ENCODE measurements at places on chromosomes 3 and 15. TPM values are rescaled to one million over a fixed set of nuclear protein-coding genes. Genes with fewer than 3 reads are reported as not detected.

GRCh38 chr15:58444056-58444455 lies 12.3 kb downstream of the LIPC start:
- H3K27ac ChIP-seq, result peak overlapping the region; percentile 93
- H3K4me1 ChIP-seq, result peaks cover 22% of the 10 kb centered on the region
- H3K4me3 ChIP-seq, result no peak overlapping the region

GRCh38 chr15:29040370-29040751 lies 154.6 kb downstream of the APBA2 start:
- H3K27me3 ChIP-seq, result no peaks in the 10 kb centered on the region
- H3K4me1 ChIP-seq, result no peaks in the 10 kb centered on the region
- no peak overlapping the region for H3K4me3 ChIP-seq
- DNase-seq, result no peak

DNA sequence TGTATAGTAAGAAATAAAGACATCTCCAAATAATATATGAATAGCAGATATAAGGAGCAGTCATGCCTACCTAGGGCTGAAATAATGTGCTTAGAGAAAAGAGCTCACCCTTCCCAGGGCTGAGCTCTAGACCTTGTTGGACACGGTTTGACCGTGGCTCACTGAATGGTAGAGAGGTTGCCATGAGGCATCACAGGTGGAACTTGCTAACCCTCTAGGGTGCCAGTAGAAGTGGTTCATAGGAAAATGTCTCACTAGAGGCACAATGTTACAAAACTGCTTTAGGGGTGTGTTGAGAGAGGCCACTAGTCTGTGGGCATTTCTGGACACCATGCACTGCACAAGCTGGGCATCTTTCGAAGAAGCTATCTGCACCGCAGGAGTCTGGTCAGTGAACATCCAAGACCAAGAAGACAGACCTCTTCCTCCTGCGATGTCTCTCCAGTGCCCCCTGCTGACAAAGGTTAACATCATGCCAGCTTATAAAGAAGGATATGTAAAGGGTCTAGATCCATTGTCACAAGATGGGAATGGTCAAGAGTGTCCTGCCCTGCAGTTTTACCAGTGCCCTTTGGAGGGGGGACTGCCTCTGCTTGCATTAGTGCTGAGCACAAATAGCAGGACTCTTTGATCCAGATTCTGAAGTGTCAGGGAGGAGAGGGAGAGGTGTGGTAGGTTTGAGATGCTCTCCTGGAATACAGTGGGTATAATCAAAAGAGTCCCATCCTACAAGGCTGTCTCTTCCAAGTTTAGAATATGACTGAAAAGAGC lies 266.8 kb downstream of the ZNF385D start:
- H3K4me1 ChIP-seq, result no peaks in the 10 kb centered on the region
- DNase-seq, result no peak
- no peak overlapping the region for H3K4me3 ChIP-seq
- no peak overlapping the region for H3K27ac ChIP-seq
- H3K36me3 ChIP-seq, result no peaks in the 10 kb centered on the region

DNA sequence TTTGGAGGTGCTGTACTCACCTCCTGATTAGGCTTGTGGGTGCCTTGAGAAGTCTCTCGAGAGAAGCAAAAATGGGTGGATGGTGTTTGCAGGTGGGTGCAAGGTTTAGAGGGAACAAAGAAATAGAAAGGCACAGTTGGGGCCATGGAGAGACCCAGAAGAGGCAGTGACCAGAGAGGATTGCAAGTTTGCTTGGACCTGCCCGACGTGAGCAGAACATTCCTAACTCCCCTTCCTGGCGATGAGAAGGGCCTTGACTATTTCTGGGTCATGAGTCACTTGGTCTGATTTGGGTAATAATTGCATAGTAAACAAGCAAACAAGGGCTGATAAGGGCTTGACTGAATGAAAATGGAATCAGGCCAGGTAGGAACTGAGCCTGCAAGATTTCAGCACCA lies 7.0 kb upstream of the CTSH start:
- H3K4me1 ChIP-seq, result peaks cover 31% of the 10 kb centered on the region
- H3K4me3 ChIP-seq, result no peak overlapping the region

DNA sequence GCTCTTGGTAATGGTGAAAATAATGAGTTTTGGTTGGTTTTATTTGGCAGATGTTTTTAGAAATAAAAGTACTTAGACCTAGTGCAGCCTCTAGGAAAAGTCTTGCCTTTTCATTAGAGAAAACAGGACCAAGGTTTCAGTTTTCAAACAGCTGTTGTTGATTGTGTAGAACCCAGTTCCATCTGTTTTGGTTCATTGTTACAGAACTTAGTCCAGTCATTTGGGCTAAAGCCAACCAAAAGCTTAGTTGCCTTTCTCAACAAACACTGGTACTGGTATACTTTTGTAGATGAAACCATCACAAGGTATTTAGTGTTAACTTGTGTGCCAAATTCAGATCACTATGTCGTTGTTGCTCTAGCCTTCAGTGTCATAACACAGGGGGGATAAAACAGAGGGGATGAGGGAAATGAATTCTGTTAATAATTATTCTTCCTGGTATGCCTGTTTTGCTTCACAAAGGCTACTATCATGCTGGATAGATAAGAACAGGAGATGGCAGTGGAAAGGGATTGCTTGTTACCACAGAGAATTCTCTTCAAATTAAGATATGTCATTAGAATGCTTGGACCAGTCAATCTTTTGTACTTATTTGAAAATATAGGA lies 12.6 kb upstream of the APH1B start:
- H3K27ac ChIP-seq, result no peak overlapping the region
- peaks cover 3% of the 10 kb centered on the region for H3K36me3 ChIP-seq
- DNase-seq, result no peak
- no peak overlapping the region for H3K4me3 ChIP-seq
- H3K4me1 ChIP-seq, result no peaks in the 10 kb centered on the region

GRCh38 chr3:135304378-135304777 lies 509.3 kb downstream of the EPHB1 start:
- H3K36me3 ChIP-seq, result no peaks in the 10 kb centered on the region
- no peak overlapping the region for H3K4me3 ChIP-seq
- no peaks in the 10 kb centered on the region for H3K27me3 ChIP-seq
- no peak overlapping the region for H3K27ac ChIP-seq

DNA sequence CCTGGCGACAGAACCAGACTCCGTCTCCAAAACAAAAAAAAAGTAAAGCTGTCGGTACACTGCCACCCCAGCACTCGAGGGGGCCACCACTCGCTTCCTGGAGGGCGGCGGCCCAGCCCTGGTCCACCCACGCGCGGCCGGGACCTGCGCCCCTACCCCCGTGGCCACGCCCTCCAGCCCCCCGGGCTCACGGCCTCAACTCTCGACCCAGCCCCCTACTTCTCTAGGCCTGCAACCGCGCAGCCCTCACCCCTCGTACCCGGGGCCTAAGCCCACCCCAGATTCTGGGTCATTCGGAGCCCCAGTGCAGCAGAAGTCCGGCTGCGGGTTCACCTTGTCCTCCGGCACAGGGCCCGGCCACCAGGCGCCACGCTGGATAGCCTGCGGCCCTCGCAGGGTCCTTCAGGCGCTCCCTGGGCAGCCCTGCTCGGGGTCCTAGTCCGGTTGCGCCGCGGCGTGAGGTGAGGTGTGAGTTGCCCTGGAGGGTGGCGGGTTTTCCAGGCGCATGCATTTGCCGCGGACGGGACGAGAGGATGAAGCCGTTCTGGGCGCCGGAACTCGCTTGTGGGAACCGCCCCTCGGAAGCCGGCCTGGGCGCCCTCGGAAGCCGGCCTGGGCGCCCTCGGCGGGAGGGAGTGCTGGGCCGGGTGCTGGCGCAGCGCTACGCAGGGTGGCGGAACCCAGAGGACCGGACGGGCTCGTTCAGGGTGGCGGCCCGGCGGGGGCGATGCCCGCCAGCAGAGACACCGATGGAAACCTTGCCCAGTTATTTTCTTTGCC lies 32.3 kb downstream of the SPINK8 start:
- peak within 1 kb of the TSS; percentile 90 for H3K27ac ChIP-seq
- peak; percentile 95 for DNase-seq
- H3K4me3 ChIP-seq, result peak within 1 kb of the TSS; percentile 83
- H3K36me3 ChIP-seq, result peaks cover 16% of the 10 kb centered on the region
- H3K27me3 ChIP-seq, result no peaks in the 10 kb centered on the region

DNA sequence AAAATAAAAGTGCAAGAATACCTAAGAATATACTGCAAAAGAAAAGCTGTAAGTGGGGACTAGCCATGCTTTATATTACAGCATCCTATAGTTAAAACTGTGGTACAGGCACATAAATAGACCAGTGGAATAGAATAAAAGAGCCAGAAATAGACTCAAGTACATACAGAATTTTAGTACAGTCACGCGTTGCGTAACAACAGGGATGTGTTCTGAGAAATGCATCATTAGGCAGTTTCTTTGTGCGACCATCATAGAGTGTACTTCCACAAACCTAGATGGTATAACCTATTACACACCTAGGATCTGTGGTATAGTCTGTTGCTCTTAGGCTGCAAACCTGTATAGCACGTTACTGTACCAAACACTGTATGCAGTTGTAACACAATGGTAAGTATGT lies 61.8 kb downstream of the PCCB start:
- H3K27me3 ChIP-seq, result no peaks in the 10 kb centered on the region
- H3K36me3 ChIP-seq, result no peaks in the 10 kb centered on the region
- no peak overlapping the region for H3K27ac ChIP-seq
- no peaks in the 10 kb centered on the region for H3K4me1 ChIP-seq

DNA sequence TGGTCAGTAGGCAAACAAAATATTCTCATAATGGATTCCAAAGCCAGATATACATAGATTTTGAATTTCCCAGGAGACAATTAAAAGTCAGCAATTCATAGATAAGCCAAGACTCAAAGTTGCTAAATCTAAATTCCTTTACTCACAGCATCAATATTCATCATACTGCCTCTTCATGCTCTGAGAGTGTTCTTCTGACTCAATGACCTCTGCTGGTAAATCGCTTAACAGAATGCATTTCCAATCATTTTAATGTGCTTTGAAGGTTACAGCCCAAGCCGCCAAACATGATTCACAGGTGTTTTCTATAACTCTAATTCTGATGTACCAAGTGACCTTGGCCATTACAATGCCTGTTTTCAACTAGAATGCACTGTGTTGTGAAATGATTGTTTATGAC lies 24.2 kb upstream of the SLC4A7 start:
- no peak overlapping the region for H3K27ac ChIP-seq
- H3K27me3 ChIP-seq, result no peaks in the 10 kb centered on the region
- no peak for DNase-seq
- no peaks in the 10 kb centered on the region for H3K4me1 ChIP-seq
- no peaks in the 10 kb centered on the region for H3K36me3 ChIP-seq
- H3K4me3 ChIP-seq, result no peak overlapping the region

GRCh38 chr3:89289574-89290190 lies 182.3 kb downstream of the EPHA3 start:
- no peak overlapping the region for H3K27ac ChIP-seq
- DNase-seq, result no peak
- peaks cover 2% of the 10 kb centered on the region for H3K27me3 ChIP-seq
- H3K4me3 ChIP-seq, result no peak overlapping the region
- H3K4me1 ChIP-seq, result no peaks in the 10 kb centered on the region

DNA sequence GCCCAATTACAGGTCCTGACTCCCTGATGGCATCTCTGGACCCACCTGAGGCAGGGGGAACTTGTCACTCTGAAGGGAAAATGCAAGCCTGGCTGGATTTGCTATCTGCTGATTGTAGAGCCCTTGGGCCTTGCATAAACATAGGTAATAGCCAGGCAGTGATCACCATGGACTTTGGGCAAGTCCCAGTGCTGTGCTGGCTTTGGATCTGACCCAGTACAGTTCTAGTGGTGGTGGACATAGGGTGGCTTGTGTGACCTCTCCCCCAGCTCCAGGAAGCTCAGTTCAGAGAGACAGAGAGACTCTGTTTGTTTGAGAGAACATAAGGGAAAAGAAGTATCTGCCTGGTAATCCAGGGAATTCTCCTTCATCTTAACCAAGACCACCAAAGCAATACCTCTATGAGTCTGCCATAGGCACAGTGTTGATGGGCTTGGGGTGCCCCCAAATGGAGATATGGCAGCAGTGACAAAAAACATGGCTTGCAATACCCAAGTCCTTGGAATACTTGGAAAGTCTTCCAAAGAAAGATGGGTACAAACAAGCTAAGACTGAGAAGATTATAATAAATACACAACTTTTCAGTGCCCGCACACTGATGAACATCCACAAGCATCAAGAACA lies 348.5 kb downstream of the PYDC2 start:
- no peaks in the 10 kb centered on the region for H3K36me3 ChIP-seq
- DNase-seq, result no peak
- no peak overlapping the region for H3K4me3 ChIP-seq
- no peak overlapping the region for H3K27ac ChIP-seq

DNA sequence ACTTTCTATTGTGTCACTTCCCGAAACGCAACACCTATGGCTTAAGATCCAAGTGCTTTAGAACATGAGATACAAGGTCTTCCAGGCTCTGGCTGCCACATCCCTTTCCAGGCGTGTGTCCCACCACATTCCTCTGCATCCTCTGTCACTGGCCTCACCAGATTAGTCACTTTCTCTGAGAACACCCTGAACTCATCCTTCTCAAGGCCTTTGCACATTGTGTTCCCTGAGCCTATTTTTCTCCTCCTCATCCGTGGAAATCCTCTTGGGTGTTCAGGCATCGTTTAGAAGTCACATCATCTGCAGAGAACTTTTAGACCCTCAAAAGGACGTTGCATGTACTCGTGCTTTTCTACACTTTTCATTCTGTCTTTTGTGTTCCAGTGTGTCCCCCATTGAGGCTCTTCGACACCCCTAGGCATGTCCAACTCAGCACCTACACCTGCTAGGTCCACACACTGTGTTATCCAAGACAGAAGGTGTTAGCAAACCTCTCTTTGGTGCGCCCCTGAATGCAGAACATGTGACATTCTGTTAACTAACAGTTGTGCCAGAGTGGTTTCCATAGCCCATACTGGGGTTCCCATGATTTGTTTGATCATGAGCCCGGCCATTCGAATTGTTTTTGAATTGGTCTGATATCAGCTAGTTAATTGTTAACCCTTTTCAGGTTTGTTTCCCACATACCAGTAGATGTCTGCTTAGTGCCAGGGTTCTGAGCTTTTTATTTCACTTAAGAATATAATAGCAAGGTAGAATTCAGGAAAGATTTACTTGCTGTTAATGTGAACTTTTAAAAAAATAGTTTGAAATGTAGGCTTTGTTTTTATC lies 67.2 kb downstream of the LPP start:
- peaks cover 4% of the 10 kb centered on the region for H3K36me3 ChIP-seq
- no peaks in the 10 kb centered on the region for H3K27me3 ChIP-seq
- no peak overlapping the region for H3K27ac ChIP-seq
- H3K4me1 ChIP-seq, result no peaks in the 10 kb centered on the region

- no peaks in the 10 kb centered on the region for H3K4me1 ChIP-seq
- H3K4me3 ChIP-seq, result no peak overlapping the region
- no peaks in the 10 kb centered on the region for H3K36me3 ChIP-seq
- H3K27ac ChIP-seq, result no peak overlapping the region
- DNase-seq, result no peak
These were observed 240.3 kb upstream of the PEX5L start for GRCh38 chr3:180277041-180277440.

SLC51B gene
- 0.25 TPM for total RNA-seq

SPG11 gene
- total RNA-seq, result 65.3 TPM

DNASE1L3 gene
- total RNA-seq, result 162 TPM

SQOR gene
- 41.7 TPM for total RNA-seq

GPR27 gene
- 0.17 TPM for total RNA-seq

SLCO2A1 gene
- total RNA-seq, result 0.56 TPM

B3GNT5 gene
- total RNA-seq, result 0.84 TPM

ITIH1 gene
- total RNA-seq, result 1,400 TPM

ISL2 gene
- 0.14 TPM for total RNA-seq

ZIC1 gene
- not detected for total RNA-seq

RASGRP1 gene
- 0.51 TPM for total RNA-seq

DIPK2A gene
- total RNA-seq, result 81.1 TPM

Measured in liver (tissue), 10 donors.